ENCODE measurements at places on chromosomes 2 and 18. TPM values are rescaled to one million over a fixed set of nuclear protein-coding genes. Genes with fewer than 3 reads are reported as not detected.

- no peak overlapping the region for H3K27ac ChIP-seq
- H3K4me3 ChIP-seq = no peak overlapping the region
- DNase-seq = no peak
Measured at GRCh38 chr2:64548761-64549160, 24.6 kb downstream of the AFTPH start.

DNA sequence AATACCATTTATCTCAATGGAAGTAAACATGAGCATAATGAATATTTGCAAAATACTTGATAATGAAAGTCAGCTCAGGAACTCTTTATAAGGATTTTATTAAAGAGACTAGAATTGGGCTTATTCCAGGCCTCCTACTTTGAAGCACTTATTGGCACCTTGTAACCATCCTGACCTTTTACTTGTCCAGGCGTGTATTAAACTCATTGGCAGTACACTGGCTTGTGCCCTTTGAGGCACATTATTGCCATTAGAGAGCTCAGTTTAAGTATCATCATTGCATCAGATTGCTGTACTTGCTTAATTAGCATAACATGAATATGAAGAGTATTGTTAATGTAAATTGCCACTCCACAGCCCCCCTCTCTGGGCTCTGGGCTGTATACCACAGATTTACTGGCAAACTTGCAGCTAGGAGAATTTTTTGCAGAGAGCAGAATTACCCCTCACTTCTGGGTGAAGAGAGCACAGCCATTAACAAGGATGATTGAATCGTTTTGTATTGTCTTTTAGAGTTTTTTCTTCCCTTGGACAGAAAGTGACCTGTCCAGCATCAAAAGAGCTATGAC lies 72.5 kb downstream of the XIRP2 start:
- no peaks in the 10 kb centered on the region for H3K36me3 ChIP-seq
- H3K27me3 ChIP-seq = no peaks in the 10 kb centered on the region
- H3K4me3 ChIP-seq = no peak overlapping the region
- DNase-seq = no peak
- H3K27ac ChIP-seq = no peak overlapping the region
- no peaks in the 10 kb centered on the region for H3K4me1 ChIP-seq

GRCh38 chr2:111046670-111047069 lies 74.0 kb upstream of the BCL2L11 start:
- H3K4me3 ChIP-seq = no peak overlapping the region
- no peaks in the 10 kb centered on the region for H3K4me1 ChIP-seq
- no peak overlapping the region for H3K27ac ChIP-seq
- H3K36me3 ChIP-seq = no peaks in the 10 kb centered on the region

GRCh38 chr18:43574974-43575373 lies 297.7 kb upstream of the SYT4 start:
- no peak overlapping the region for H3K27ac ChIP-seq
- H3K27me3 ChIP-seq = no peaks in the 10 kb centered on the region
- H3K4me1 ChIP-seq = peaks cover 3% of the 10 kb centered on the region
- H3K4me3 ChIP-seq = no peak overlapping the region
- H3K36me3 ChIP-seq = no peaks in the 10 kb centered on the region
- DNase-seq = no peak

DNA sequence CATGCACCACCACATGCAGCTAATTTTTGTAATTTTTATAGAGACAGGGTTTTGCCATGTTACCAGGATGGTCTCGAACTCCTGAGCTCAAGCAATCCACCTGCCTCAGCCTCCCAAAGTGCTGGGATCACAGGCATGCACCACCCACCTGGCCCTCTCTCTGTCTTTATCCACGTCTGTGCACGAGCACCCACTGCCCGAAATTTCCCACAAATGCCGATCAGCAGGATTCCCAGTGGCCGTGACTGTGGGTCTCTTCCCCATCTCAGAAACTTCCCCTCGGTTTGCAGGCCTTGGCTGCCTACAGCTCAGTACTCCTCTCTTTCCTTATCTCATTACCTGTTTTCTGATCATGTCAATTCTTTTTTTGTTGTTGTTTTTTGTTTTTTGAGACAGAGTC lies 217.3 kb downstream of the TTC32 start:
- no peak for DNase-seq
- no peak overlapping the region for H3K27ac ChIP-seq
- no peaks in the 10 kb centered on the region for H3K36me3 ChIP-seq
- no peaks in the 10 kb centered on the region for H3K4me1 ChIP-seq

GRCh38 chr2:71299507-71299906 lies 32.1 kb upstream of the ZNF638 start:
- H3K4me1 ChIP-seq = no peaks in the 10 kb centered on the region
- no peak overlapping the region for H3K27ac ChIP-seq
- no peaks in the 10 kb centered on the region for H3K27me3 ChIP-seq
- H3K4me3 ChIP-seq = no peak overlapping the region
- DNase-seq = no peak
- no peaks in the 10 kb centered on the region for H3K36me3 ChIP-seq

DNA sequence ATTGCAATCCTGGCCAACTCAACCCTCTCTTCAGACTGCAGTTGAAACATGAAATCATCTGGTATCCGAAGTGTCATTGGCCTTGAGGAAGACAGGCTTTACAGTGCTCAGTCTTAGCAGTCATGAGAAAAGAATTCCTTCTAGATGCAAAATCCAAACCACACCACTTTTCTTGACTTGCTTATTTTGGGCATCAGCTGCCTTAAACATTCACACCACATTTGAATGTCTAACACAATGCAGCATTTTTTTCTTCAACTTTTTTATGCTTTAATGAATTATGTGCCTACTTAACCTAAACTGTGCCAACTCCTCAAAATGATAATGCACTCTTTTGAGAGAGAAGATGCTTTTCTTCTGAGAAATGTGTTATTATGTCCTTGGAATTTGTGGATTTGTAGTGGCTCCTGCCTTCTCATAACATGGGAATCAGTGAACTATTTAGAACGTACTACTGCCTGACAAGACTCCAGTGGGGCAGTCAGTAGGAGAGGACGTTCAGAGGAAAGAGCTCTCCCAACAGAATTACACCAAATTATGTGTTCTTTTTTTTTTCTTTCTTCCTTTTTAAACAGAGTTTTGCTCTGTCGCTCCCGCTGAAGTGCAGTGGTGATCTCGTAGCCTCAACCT lies 3.2 kb upstream of the FAM98A start:
- H3K36me3 ChIP-seq = no peaks in the 10 kb centered on the region
- no peaks in the 10 kb centered on the region for H3K4me1 ChIP-seq
- no peak for DNase-seq

GRCh38 chr2:224613543-224614286 lies 28.6 kb upstream of the CUL3 start:
- DNase-seq = no peak
- H3K27me3 ChIP-seq = no peaks in the 10 kb centered on the region
- H3K27ac ChIP-seq = no peak overlapping the region
- no peaks in the 10 kb centered on the region for H3K36me3 ChIP-seq
- no peaks in the 10 kb centered on the region for H3K4me1 ChIP-seq
- H3K4me3 ChIP-seq = no peak overlapping the region

DNA sequence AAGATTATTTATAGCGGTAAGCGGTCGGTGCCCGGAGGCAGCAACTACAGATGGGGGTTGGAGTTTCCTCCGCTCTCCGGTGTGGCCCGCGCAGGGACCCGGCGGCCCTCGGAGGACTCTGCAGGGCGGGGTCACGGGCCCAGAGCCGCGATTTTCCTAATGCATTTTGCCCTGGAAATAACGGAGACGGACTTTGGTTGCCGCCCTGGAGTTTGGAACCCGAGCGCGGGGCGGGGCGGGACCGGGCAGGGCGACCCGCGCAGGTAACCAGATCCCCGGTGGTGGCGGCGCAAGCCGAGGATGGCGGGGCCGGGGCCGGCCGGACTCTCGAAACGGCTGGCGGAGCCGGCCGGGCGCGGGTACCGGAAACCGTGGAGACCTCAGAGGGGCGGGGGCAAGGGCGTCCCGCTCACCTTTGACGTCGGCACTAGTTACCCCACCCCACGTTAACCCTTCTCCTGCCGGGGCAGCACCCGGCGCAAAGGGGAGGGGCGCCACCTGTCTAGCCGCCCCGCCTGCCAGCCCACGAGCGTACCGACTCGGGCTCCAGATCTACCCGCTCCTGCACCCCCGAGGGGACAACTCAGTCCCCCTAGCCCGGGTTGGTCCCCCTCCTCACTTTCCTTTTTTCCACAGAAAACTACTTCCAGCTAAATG lies 2.9 kb downstream of the CYP26B1 start:
- H3K27ac ChIP-seq = no peak overlapping the region
- DNase-seq = peak; percentile 92
- H3K27me3 ChIP-seq = peaks cover 99% of the 10 kb centered on the region
- H3K4me3 ChIP-seq = peak overlapping the region; percentile 65

MERTK gene
- 36.6 TPM for total RNA-seq
